ENCODE measurements at places on chromosomes 3 and 15. TPM values are rescaled to one million over a fixed set of nuclear protein-coding genes. Genes with fewer than 3 reads are reported as not detected.

The HYKK gene
- total RNA-seq: 0.42 TPM

- H3K4me1 ChIP-seq: peaks cover 17% of the 10 kb centered on the region
- H3K27ac ChIP-seq: no peak overlapping the region
- H3K4me3 ChIP-seq: no peak overlapping the region
- DNase-seq: no peak
These were observed 51.7 kb upstream of the SLC4A7 start for GRCh38 chr3:27535809-27536392.

DNA sequence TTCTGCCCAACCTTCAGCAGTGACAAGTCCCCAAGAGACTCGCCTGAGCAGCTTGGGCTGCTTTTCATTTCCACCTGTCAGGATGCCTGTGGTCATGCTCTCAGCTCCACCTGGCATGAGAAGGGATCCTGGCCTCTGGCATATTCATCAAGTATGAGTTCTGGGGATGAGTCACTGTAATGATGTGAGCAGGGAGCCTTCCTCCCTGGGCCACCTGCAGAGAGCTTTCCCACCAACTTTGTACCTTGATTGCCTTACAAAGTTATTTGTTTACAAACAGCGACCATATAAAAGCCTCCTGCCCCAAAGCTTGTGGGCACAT, 3.5 kb downstream of the MYD88 start:
- DNase-seq: no peak
- H3K27ac ChIP-seq: no peak overlapping the region
- H3K4me3 ChIP-seq: no peak overlapping the region
- peaks cover 4% of the 10 kb centered on the region for H3K36me3 ChIP-seq
- peaks cover 36% of the 10 kb centered on the region for H3K4me1 ChIP-seq
- no peaks in the 10 kb centered on the region for H3K27me3 ChIP-seq

DNA sequence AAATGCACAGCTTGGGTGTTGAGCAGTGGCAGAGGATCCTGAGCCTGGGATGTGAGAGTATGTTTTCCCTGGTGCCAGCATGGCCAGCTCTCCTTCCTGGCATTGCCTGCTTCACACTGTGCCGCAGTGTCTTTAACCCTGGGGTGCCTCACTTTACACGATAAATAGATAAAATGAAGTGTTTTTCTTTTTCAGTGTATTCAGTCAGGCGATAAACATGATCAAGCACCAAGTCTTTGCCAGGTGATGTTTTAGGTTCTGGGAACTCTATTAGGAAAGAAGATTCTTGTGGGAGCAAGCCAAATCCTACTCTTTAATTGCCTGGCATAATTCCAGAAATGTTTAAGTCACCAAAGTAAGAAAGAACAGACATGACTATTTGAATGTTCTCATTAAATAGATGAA, 14.0 kb downstream of the ABHD6 start:
- no peaks in the 10 kb centered on the region for H3K36me3 ChIP-seq
- H3K4me3 ChIP-seq: no peak overlapping the region
- no peaks in the 10 kb centered on the region for H3K27me3 ChIP-seq
- no peak overlapping the region for H3K27ac ChIP-seq
